Small intestine (tissue), 16 donors: ENCODE measurements at places on chromosomes 12 and 14. TPM values are rescaled to one million over a fixed set of nuclear protein-coding genes. Genes with fewer than 3 reads are reported as not detected.
A peak's percentile ranks its signal among the peaks of the same experiment; 100 is the strongest.

The RNASE7 gene
- not detected for polyA plus RNA-seq

The AMHR2 gene
- 12.9 TPM for polyA plus RNA-seq

The SCN8A gene
- not detected for polyA plus RNA-seq

The FLRT2 gene
- polyA plus RNA-seq: 2.7 TPM

GRCh38 chr14:79701371-79701770 lies 509.9 kb downstream of the DIO2 start:
- H3K27me3 ChIP-seq: no peaks in the 10 kb centered on the region
- H3K4me3 ChIP-seq: no peak overlapping the region
- peaks cover 25% of the 10 kb centered on the region for H3K4me1 ChIP-seq
- DNase-seq: no peak
- H3K27ac ChIP-seq: no peak overlapping the region

DNA sequence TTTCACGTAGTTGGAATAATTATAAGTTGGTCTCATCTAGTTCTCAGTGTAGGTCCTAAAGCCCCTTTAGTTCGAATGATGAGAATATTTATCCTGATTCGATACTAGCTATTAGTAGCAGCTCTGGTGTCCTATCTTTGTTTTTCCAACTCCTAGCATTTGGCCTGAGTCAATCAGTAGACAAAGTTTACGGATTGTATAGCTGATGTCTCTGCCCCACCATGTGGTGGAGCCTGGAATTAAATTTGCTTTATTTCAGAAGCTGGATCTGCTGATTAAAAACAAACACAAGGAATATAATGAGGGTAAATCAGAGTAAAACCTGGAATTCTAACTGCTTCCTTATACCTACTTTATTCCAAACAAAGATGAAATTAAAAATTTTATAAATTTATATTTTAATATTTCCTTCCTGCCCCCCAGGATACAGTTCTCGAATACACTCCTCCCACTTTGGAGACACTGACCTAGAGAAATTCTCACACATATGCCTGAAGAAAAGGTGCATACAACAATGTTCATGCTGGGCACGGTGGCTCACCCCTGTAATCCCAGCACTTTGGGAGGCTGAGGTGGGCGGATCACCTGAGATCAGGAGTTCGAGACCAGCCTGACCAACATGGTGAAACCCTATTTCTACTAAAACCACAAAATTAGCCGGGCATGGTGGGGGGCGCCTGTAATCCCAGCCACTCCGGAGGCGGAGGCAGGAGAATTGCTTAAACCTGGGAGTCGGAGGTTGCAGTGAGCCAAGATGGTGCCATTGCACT lies 7.6 kb upstream of the BRMS1L start:
- H3K4me1 ChIP-seq: no peaks in the 10 kb centered on the region
- peak; percentile 59 for DNase-seq
- H3K27me3 ChIP-seq: no peaks in the 10 kb centered on the region
- H3K36me3 ChIP-seq: no peaks in the 10 kb centered on the region

DNA sequence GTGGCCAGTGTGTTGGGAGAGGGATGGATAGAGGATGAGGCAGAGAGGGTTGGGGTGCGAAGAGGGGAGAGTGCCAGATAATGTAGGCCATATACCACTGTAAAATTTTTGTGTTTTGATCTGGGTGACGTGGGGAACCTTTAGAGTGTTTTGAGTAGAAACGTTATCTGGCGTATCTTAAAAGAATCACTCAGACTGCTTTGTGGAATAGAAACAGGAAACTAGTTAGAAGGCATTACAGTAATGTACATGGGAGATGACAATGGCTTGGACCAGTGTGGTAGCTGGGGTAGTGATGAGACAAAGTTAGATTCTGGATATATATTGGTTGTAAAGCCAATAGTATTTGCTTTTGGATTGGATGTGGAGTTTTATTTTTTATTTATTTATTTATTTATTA lies 20.6 kb downstream of the ATF1 start:
- no peak overlapping the region for H3K4me3 ChIP-seq
- H3K4me1 ChIP-seq: no peaks in the 10 kb centered on the region
- DNase-seq: no peak

DNA sequence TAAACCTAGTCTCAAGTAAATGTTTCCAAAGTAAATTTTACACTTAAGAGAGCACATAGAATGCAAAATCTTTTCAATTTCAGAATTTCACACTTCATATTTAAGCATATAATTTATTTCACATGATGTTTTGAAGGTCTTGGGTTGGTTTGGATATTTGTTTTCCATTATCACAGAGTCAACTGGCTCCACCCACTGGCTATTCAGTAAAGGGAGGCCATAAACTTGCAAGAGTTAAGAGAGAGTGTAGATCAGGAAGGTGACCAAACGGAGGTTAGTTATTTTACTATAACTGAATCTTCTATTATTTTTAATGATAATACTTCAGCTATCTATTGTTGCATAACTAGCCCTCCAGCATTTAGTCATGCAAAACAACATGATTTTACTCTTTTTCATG lies 6.2 kb upstream of the CPNE8 start:
- H3K4me1 ChIP-seq: no peaks in the 10 kb centered on the region
- H3K4me3 ChIP-seq: no peak overlapping the region
- H3K36me3 ChIP-seq: no peaks in the 10 kb centered on the region
- no peak for DNase-seq

DNA sequence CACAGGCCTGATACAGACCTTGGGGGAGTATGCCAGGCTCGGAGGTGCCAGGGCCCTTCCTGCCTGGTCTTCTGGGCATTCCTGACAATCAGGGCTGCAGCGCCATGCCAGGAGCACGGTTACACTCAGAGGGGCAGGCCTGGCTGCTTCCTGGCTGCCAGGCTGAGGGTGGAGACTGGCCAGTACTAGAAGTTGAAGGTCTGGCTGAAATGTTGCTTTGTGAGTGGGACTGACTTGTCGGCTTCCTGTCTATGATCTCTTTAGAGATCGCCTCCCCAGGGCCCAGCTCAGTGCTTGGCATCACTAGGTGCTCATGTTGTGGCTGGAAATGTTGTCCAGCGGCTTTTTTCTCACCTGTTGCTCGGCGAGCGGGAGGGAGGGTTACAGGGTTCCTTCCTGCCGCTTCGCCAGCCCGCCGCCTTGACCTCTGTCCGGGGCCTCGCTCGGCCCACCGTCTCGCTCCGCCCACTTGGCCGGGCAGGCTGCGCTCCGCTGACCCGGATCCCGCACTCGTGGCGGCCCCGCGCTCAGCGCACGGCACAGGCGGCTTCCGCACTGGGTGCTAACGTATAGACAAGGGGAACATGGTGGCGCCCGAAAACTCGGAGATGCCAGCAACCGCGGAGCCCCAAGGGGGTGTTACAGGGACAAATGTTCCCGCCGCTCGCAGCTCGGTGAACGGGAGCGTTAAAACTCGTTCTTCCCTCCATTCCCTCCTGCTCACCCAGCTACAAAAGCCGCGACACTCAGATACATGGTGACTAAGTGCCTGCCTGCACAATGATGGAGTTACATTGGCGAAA lies 32.6 kb downstream of the PAPLN start:
- no peaks in the 10 kb centered on the region for H3K4me1 ChIP-seq
- no peaks in the 10 kb centered on the region for H3K27me3 ChIP-seq
- peak; percentile 40 for DNase-seq
- H3K27ac ChIP-seq: no peak overlapping the region
- H3K4me3 ChIP-seq: peak overlapping the region; percentile 8
- peaks cover 7% of the 10 kb centered on the region for H3K36me3 ChIP-seq

- H3K27ac ChIP-seq: peak overlapping the region; percentile 31
- no peak overlapping the region for H3K4me3 ChIP-seq
- peak; percentile 53 for DNase-seq
- no peaks in the 10 kb centered on the region for H3K36me3 ChIP-seq
- no peaks in the 10 kb centered on the region for H3K27me3 ChIP-seq
- peaks cover 56% of the 10 kb centered on the region for H3K4me1 ChIP-seq
Observed at GRCh38 chr12:1666685-1667162, 24.1 kb upstream of the ADIPOR2 start.

DNA sequence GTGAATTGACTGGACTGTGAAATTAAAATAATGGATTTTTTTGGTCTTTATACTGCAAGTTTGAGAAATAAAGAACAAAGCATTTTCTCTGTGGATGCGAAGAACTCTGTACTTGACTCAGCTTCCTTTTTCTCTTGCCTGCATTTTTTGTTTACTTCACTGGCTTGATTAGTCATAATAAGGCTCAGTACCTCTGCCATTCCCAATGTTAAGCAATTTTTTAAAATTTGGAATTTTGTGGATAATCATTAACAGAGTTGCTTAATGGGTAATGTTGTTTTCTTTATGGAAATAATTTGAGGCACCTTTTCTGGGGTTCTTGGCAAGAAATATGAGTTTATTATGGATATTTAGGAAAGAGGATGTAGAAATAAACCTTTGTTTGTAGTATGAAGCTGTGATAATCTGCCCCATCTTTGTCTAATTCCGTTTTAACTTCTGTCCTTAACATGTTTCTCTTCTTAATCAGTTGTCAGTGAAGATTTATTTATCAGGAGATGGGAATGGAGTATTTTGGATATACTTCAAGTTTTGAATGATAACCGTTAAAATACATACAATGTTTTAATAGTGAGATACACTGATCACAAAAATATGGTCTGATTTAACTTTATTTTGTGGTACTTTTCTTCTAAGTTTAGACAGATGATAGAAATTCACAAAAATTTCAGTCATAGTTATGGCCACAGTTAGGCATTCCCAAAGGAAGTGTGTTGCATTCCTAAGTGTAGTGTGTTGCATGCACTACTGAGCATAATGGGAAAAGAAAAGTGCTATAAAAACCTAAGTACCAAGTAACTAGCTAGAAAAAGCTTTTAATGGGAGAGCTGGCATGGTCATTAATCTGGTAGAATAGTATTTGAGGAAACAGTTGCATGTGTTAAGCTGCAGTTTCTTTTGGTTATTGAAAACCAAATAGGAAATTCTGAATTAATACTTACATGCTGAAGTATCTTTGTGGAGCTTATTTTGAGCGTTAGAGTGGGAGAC lies 27.7 kb downstream of the WNK1 start:
- no peaks in the 10 kb centered on the region for H3K27me3 ChIP-seq
- no peak overlapping the region for H3K27ac ChIP-seq
- peaks cover 2% of the 10 kb centered on the region for H3K36me3 ChIP-seq
- no peaks in the 10 kb centered on the region for H3K4me1 ChIP-seq

DNA sequence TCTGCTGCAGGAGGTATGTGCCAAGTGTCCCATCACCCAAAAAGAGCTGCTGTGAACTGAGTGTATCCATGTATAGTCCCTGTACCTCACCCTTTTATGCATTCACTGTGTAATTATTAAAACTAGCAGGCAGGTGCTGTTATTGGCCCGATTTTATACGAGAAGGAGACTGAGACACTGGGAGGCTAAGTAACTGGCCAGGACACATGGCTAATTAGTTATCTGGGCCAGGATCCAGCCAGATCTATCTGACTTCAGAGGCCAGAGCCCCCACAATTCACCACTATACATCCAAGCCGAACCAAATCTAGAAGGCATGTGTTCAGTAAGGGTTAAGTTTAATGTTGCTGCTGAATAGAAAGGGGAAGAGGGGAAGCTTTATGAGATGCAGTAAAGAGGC lies 73.4 kb downstream of the FRMD6 start:
- H3K27ac ChIP-seq: no peak overlapping the region
- H3K4me3 ChIP-seq: no peak overlapping the region
- DNase-seq: no peak
- no peaks in the 10 kb centered on the region for H3K4me1 ChIP-seq
- H3K27me3 ChIP-seq: no peaks in the 10 kb centered on the region

DNA sequence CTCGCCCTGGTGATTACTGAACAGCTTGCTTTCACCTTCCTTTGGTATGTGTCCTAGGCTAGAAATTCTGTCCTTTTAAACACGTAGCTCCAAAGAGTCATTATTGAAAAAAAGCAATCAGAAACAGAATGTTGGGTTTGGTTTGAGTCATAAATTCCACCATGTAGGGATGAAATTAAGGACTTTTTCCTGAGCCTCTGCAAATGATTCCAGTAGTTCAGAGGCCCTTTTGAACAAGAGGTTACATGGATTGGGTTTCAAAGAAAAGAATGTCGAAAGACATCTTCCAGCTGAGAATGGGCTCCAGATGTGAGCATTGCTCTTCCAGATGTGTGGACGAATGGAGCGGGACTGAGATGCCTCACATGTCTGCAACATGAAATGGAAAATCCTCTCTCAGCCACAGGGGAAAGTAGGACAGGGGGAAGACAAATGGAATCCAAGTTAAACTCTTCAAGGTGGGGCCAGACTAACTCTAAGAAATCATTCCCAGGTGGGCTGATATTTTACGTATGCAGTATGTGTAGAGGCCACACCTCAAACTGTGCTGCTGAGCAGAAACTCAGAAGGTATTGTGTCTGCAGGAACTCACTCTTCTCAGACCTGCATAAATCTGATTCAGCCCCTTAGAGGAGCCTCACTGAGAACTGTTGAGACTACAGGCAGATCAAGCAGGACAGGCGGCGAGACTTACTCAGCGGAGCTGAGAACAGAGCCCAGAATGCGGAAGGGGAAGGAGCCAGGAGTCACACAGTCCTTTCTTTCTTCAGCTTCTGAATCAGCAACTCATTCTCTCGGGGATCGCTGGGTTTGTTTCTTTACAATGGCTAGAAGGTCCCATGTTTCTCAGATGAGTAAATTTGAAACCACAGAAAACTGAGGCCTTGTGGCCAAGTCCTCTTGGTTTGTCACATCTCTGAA lies 23.3 kb upstream of the EMP1 start:
- peak overlapping the region; percentile 74 for H3K27ac ChIP-seq
- H3K4me3 ChIP-seq: no peak overlapping the region

DNA sequence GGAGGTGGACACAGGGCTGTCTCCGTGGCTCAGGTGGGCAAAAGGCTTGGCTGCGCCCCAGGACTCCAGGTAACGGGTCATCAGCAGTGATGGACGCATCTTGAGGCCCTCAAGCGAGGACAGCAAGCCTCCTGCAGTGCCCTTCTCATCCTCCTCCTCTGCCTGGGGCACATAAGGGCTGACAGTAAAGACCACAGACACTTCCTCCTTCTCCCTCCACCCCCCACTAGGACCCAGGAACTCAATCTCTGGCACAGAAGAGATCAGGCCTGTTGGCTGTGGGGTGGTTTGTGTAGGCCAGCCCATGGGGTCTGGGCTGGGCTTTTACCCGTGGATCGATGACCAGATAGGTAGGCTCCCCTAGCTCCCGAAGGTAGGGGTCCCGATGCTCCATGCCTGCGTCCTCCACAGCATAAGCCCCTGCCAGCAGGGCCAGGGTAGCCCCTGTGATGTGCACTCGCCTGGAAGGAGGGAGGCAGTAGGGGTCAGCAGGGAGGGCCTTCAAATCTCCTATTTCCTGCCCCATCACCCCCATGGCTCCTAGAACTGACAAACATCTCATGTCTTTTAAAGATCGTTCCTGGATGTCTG lies 5.7 kb downstream of the ADCY4 start:
- H3K4me3 ChIP-seq: no peak overlapping the region
- no peak for DNase-seq
- H3K4me1 ChIP-seq: no peaks in the 10 kb centered on the region
- peaks cover 39% of the 10 kb centered on the region for H3K27me3 ChIP-seq
- H3K27ac ChIP-seq: no peak overlapping the region

DNA sequence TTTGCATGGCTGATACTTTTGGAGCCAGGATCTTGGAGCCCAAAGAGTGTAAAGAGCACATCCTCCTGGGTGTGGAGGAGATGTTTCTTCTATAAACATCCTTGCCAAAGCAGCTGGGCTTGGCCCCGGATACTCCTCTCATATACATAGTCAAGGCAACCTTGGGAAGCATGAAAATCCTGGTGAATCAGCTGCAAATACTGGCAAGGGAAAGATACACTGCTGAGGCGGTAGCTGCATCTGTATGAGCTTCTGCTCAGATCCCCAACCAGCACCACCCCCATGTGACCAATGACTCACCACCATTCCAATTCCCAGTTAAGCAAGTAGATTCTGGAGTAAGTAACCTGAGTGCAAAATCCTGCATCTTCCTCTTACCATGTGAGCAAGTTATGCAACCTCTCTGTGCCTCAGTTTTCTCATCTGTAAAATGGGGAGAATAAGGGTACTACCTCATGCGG lies 567.4 kb downstream of the MED13L start:
- no peaks in the 10 kb centered on the region for H3K4me1 ChIP-seq
- H3K4me3 ChIP-seq: no peak overlapping the region
- no peak overlapping the region for H3K27ac ChIP-seq
- H3K27me3 ChIP-seq: no peaks in the 10 kb centered on the region
